ENCODE measurements at places on chromosomes 5 and 9. TPM values are rescaled to one million over a fixed set of nuclear protein-coding genes. Genes with fewer than 3 reads are reported as not detected.

The DMRT3 gene
- total RNA-seq: not detected

The PLPPR1 gene
- not detected for total RNA-seq

DNA sequence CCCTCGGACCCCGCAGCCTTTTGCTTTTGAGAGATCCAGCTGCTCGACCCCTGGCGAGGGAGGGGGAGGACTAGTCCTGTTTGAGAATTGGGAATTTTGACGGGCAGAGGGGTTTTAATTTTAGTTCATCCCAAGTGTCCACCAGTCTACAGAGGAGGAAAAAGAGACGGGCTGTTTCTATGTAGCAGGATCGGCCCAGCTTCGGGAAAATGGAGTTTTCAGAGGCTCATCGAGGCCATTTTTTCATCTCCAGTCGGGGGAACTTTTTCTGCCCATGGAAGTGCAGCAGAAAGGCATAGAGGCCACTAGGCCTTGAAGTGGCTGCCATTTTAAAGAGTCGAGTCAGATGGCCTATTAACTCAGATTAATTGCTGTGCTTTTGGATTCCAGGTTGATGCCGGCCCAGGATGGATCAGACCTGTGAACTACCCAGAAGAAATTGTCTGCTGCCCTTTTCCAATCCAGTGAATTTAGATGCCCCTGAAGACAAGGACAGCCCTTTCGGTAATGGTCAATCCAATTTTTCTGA, 1.2 kb downstream of the NSD1 start:
- no peaks in the 10 kb centered on the region for H3K27me3 ChIP-seq
- H3K36me3 ChIP-seq: peaks cover 42% of the 10 kb centered on the region
- peaks cover 24% of the 10 kb centered on the region for H3K4me1 ChIP-seq
- H3K4me3 ChIP-seq: peak overlapping the region; percentile 88
- DNase-seq: no peak
- H3K27ac ChIP-seq: peak overlapping the region; percentile 83

GRCh38 chr9:16211946-16212345, 658.5 kb downstream of the BNC2 start:
- H3K36me3 ChIP-seq: no peaks in the 10 kb centered on the region
- H3K4me1 ChIP-seq: no peaks in the 10 kb centered on the region
- no peak for DNase-seq

GRCh38 chr9:129898185-129898584, 62.9 kb downstream of the USP20 start:
- H3K36me3 ChIP-seq: peaks cover 98% of the 10 kb centered on the region
- no peaks in the 10 kb centered on the region for H3K27me3 ChIP-seq
- H3K27ac ChIP-seq: peak overlapping the region; percentile 41
- DNase-seq: no peak
- H3K4me1 ChIP-seq: peaks cover 58% of the 10 kb centered on the region

The HSPA4 gene
- total RNA-seq: 229 TPM

The PCDHA4 gene
- not detected for total RNA-seq

GRCh38 chr5:137142764-137143605, 356.1 kb downstream of the SPOCK1 start:
- no peaks in the 10 kb centered on the region for H3K27me3 ChIP-seq
- H3K4me1 ChIP-seq: no peaks in the 10 kb centered on the region
- H3K27ac ChIP-seq: no peak overlapping the region
- no peaks in the 10 kb centered on the region for H3K36me3 ChIP-seq
- no peak for DNase-seq
- H3K4me3 ChIP-seq: no peak overlapping the region

The MRPL50 gene
- 14.2 TPM for total RNA-seq

Measured in activated T-helper 2 cell treated with anti-CD3 and anti-CD28 coated beads, Interferon-gamma antibody, Interleukin-2, Interleukin-4, amounts not matched to agents 10 μg/mL and 5 μg/mL and 100 μg/mL, durations not matched to agents 14 hours and 24 hours and 36 hours (primary cell).